ENCODE measurements at places on chromosomes 5 and 9. TPM values are rescaled to one million over a fixed set of nuclear protein-coding genes. Genes with fewer than 3 reads are reported as not detected.

The IFNK gene
- total RNA-seq = not detected

The FGF18 gene
- not detected for total RNA-seq

The DMRT3 gene
- not detected for total RNA-seq

The ZNF483 gene
- 1.6 TPM for total RNA-seq

DNA sequence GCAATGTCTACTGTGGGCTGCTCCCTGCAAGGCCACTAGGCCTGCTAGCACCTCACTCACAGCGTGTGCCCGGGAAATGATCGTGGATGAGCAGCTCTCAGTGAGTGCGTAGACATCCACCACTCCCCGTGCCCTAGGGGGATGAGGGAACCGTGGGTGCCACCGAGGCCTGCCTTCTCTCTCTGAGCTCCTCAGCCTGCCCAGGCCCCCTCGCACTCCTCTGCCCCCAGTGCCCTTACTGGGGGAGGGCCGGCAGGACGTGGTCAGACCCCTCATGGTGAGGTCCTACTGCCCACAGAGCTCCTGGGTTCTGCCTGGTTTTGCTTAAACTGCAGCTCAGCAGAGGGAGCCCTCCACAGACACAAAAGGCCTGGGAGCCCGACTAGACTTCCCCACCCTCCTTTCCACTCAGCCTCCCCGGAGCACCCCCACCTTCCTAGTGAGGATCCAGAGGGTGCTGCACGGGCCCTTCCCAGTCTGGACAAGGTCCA is 220.0 kb downstream of the CACNA1B start:
- DNase-seq = no peak

DNA sequence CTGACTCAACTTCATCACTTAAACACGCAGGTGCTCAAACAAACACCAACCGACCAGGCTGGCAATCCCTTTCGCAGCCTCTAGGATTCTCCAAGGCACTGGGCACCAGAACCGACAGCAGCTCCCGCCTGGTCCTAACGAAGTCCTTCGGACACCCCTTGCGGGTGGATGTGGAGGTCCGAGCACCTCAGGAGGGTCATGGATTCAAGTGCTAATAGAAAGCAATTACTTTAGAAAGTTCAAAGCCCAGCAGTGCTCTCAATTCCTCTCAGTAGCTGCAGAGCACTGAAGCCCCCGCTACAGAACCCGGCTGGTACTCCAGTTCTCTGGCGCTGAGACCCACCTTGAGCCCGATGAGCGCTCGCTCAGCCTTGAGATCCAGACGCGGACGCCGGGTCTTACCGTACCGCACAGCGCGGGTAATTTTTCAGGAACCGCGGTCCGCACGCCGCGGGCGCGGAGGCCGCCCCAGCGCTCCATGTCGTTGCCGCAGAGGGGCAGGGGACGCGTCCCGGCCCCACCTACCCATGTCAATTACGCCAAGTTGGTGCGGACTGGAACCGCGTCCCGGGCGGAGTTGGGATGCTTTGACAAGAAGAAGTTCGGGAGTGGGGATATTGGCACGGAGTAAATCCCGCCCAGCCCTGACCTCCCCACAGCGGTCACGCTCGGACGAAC is 638 bp downstream of the MARCHF3 start:
- peak; percentile 50 for DNase-seq

- no peak for DNase-seq
Observed at GRCh38 chr5:79183617-79184016, 52.3 kb upstream of the JMY start.

- DNase-seq = no peak
Observed at GRCh38 chr5:54580997-54581811, 63.6 kb downstream of the SNX18 start.

- no peak for DNase-seq
Observed at GRCh38 chr5:1192971-1193590, 8.3 kb upstream of the SLC6A19 start.
